ENCODE measurements at places on chromosomes 2 and 18.

GRCh38 chr2:166239548-166239947, 111.7 kb upstream of the SCN1A start:
- no peak for DNase-seq

DNA sequence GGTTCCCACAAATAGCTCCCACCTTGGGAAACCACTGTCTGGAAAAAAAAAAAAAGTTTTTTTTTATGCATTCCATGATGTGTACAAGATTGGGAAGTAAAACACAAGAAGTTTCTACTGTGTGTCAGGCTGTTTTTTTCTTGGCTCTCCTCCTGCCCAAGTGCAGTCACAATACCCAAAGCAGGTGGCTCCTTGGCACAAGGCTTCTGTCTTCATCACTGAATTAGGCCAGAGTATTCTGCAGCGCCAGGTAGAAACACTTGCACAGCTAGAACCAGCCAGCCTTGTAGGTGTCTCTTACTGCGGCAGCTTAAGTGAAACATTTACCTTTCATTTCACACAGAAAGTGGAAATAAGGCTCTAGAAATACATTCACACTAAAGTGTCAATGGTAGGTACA, 23.8 kb upstream of the MAL start:
- DNase-seq: no peak

DNA sequence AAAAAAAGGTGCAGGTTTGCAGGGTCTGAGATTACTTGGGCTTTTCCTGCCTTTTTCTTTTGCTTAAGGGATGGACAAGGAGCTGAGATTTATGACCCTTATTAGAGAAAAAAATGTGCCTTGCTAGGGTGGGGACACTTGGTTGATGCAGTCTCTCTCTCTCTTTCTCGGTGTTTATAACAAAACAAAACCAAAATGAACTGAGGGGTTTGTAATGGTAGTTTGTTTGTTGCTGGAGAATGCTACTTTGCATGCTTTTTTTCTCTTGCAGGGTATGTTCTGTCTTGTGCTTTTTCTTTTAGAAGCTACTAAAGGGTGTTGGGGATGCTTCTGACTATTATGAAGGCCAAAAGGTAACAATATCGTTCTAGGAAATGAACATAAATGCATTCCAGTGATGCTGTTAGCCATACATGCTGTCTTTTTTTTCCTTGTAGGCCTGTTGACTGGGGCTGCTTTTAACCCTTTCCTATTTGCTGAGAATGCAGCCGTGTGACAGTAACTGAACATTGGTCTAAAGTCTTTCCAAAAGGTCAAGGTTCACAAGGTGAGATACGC, 435 bp downstream of the ZNF532 start:
- DNase-seq: no peak

GRCh38 chr2:99600981-99601651, 111.3 kb upstream of the REV1 start:
- no peak for DNase-seq

DNA sequence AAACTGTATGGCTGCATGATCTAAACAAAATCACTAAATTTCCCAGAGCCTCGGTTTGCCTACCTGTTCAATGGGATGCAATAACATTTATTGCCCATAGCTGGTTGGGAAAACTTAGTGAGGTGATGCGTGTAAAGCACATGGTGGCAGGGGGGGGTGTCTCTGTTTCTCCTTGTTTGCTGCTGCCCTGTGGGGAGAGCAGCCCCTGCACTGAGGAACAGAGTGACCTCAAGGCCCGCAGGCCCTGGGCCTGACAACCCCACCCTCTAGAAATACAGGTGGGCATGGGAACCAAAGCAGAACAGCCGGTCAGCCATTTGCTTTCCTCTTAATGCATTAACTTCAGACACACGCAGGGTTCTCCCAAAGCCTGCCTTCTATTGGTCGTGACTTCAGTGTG, 55.1 kb upstream of the SLC66A3 start:
- DNase-seq: no peak

GRCh38 chr2:20627712-20628380, 23.1 kb downstream of the HS1BP3 start:
- DNase-seq: no peak

- DNase-seq: peak; percentile 71
These were observed 939 bp downstream of the DOCK10 start for GRCh38 chr2:225041207-225041850.

GRCh38 chr2:189527041-189527750, 53.4 kb downstream of the SLC40A1 start:
- no peak for DNase-seq

- DNase-seq: no peak
These were observed 131.4 kb upstream of the MAPRE2 start for GRCh38 chr18:34909637-34910364.

- DNase-seq: no peak
These were observed 217.1 kb downstream of the ZNF521 start for GRCh38 chr18:25134861-25135260.

- no peak for DNase-seq
These were observed 6.9 kb downstream of the CENPA start for GRCh38 chr2:26792720-26793119.

DNA sequence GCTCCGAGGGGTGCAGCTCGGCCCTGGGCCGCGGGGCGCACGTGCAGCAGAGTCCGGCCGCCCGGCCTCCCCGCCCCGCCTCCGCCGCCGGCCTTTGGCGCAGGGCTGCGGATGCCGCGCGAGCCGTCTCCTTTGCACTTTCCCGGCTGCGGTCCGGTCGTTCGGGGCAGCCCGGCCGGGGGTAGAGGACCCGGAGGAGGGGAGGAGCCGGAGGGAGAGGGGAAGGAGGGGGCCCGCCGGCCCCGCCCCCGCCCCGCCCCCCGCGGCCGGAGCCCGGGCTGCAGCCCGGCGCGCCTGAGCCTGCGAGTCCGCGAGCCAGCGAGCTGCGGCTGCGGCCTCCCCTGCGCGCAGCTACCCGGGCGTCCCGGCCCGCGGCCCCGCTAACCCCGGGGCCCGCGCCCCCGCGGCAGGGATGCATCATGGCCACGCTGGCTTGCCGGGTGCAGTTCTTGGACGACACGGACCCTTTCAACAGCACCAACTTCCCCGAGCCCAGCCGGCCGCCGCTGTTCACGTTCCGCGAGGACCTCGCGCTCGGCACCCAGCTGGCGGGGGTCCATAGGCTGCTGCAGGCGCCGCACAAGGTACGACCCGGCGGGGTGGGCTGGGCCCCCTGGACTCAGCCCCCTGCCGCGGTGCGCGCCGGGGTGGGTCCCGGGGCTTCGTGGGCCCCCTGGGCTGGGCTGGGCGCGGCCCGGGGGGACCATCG, at the start of gene FHOD3:
Gene FHOD3, plus strand, starts transcription at position 297 of the 709 bp plus-strand sequence. Its CDS starts 123 bp downstream, at position 420.
- no peak for DNase-seq

DNA sequence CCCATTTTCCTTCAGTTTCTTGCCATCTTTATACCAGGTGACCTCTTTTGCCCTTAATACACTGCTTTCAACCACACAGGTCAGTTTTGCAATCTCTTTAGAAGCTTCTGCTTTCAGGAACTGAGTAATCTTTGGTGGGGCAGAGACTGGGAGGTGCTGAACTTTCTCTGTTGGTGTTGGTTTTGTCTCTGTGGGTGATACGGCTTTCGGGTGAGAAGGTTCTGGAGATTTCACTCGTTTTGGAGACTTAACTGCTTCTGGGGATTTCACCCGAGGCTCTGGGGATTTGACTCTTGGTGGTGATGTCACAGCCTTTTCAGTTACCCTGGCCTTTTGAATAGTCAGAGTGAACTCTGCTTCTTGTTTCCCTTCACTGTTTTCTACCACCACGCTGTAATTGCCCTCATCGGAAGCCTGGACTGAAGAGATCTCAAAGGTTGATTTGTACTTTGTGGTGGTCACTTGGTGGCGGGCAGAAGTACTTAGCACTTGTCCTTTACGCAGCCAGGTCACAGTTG, 50.4 kb downstream of the PLEKHA3 start:
- peak; percentile 49 for DNase-seq

DNA sequence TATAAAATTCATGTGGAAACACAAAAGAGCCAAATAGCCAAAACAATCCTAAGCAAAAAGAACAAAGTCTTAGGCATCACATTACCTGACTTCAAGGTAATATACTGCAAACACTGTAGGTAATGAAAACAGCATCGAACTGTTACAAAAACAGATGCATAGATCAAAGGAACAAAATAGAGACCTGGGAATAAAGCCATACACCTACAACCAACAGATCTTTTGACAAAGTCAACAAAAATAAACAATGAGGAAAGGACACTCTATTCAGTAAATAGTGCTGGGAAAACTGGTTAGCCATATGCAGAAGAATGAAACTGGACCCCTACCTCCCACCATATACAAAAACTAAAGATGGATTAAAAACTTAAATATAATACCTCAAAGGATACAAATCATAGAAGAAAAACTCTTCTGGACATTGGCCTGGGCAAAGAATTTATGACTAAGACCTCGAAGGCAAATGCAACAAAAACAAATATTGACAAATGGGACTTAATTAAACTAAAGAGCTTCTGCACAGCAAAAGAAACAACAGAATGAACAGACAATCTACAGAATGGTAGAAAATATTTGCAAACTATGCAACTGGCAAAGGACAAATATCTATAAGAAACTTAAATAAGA, 218.0 kb downstream of the PHLPP1 start:
- DNase-seq: no peak

DNA sequence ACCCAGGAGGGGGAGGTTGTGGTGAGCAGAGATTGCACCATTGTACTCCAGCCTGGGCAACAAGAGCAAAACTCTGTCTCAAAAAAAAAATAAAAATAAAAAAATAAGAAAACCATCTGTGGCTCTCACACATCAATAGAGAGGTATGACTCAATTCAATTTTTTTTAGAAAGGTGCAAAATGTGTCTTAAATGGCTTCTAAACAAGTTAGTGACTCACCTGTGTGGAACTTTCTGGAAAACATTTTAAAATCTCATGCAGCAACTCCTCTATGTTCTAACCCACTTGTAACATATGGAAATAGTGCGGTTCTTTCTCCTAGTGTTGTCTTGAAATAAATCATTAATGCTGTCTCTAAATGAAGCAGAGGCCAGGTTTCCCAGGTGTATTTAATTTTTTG, 10.7 kb upstream of the SULT1C4 start:
- no peak for DNase-seq

All from CD4-positive, alpha-beta T cell treated with Interferon gamma for 1 hour (primary cell).